Endodermal cell (in vitro differentiated cells): ENCODE measurements at places on chromosomes 13 and 19. TPM values are rescaled to one million over a fixed set of nuclear protein-coding genes. Genes with fewer than 3 reads are reported as not detected.

- no peak for DNase-seq
Observed at GRCh38 chr13:90898811-90899210, 448.7 kb upstream of the MIR17HG start.

GRCh38 chr19:48671446-48671995, 1.3 kb downstream of the NTN5 start:
- no peak for DNase-seq

HMGB1 gene
- total RNA-seq, result 345 to 596 TPM (median 557 TPM) in 3 replicates

DNA sequence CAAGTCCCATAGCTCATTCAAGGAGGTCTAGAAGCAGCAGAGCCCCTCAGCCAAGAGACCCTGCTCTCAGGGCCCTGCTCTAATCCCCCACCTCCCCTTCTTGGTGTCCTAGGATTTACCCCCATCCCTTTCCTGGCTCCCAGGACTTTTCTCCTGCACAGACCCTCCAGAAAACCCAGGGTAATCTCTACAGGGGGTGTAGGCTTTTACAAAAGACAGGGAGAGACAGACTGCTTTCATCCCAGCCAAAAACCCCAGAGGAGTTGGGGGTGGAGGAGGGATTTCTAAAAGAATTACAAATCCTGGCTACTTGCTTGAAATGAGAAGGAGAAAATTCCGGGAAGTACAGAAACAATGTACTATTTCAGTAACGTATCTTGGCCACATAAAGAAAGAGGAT, 133.3 kb downstream of the TNFSF13B start:
- no peak for DNase-seq

DNA sequence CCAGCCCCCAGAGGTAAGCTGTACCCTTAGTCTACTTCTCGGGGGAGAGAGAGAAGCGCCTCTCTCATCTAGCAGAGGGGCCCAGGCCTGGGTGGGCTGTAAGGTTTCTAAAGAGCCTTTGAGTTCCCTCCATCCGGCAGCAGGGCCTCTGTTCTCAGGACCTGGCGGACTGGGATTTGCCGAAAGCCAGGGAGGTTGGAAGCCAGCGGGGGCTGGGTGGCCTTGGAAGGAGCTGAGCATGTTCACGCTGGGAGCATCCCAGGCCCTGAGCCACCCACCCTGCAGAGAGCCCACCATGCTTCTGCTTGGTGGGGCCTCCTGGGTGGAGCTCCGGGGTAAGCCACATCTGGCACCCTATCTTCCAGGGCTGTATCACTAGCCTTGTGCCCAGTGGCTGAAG, 7.8 kb downstream of the SLC7A10 start:
- DNase-seq, result no peak

DNA sequence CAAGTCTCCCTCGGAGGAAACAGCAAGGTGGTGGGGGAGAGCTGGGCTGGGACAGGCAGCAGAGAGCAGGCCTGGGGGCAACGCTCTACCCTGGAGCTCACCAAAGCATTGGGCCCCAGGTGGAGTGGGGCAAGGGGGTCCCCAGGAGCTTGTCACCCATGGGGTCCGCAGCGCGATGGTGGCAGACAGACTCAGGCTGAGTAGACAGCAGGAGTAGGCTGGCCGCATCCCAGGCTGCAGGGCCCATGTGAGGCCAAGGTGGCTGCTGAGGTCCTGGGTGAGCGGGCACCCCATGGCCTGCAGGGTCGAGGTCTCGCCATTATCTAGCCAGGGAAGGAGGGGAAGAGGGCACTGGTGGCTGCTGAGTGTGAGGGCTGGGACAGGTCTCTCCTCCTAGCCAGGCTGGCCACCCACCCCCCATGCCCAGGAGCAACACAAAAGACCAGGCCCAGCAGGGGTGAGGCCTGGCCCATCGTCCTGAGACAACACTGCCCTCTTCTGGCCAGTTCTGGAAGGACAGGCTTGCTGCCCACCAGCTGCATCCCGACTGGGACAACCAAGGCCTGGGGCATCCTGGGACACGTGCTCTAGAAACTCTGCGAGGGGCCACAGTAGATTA, 33.1 kb downstream of the CEBPG start:
- DNase-seq, result peak; percentile 97

B3GNT3 gene
- 0.70 and 1.1 TPM in 2 replicates for total RNA-seq

- no peak for DNase-seq
Observed at GRCh38 chr13:110371550-110372465, 64.7 kb downstream of the COL4A2 start.

FXYD3 gene
- total RNA-seq, result 0.41 TPM in 1 of 2 replicates, not detected in the other

SMIM44 gene
- total RNA-seq, result not detected in 3 replicates

BRME1 gene
- total RNA-seq, result 2.6 to 7.7 TPM (median 7.4 TPM) in 3 replicates

MAP4K1 gene
- total RNA-seq, result 9.4 to 17.8 TPM (median 14.9 TPM) in 3 replicates

CTXN1 gene
- 60.1 and 66.0 TPM in 2 replicates for total RNA-seq

IGLON5 gene
- total RNA-seq, result 49.4 to 54.5 TPM (median 52.2 TPM) in 3 replicates

- no peak for DNase-seq
Observed at GRCh38 chr19:42553292-42554045, 25.2 kb upstream of the CEACAM1 start.

- DNase-seq, result no peak
Observed at GRCh38 chr19:7618771-7619510, 10.4 kb downstream of the XAB2 start.

HSPBP1 gene
- total RNA-seq, result 43.7 and 46.4 TPM in 2 replicates

- DNase-seq, result no peak
Observed at GRCh38 chr13:87889254-87889653, 218.1 kb downstream of the SLITRK5 start.

DBP gene
- 12.5 to 46.1 TPM (median 13.1 TPM) in 3 replicates for total RNA-seq

CLEC17A gene
- total RNA-seq, result not detected in 3 replicates

- no peak for DNase-seq
Observed at GRCh38 chr13:34899888-34900287, 42.2 kb upstream of the NBEA start.

TSKS gene
- not detected in 3 replicates for total RNA-seq

RASAL3 gene
- not detected in 2 replicates for total RNA-seq

KLK7 gene
- not detected in 3 replicates for total RNA-seq

DNA sequence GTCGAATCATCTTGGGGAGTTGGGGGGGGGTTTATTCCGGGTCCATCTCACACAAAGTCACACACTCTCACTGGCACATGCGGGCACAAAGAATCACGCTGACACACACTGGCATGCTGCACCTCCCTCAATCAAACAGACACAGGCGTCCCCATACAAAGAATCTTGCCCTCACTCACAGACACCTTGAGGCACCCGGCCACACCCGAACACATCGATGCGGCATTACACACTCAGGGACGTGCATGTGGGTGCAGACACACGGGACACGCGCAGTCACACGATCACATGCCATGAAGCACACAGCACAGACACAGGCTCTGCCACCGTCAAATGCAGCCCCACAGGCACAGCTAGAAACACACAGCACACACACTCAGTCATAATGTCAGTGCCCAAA, 7.8 kb downstream of the NFIX start:
- no peak for DNase-seq

ZFP30 gene
- 14.5 and 15.0 TPM in 2 replicates for total RNA-seq

- peak; percentile 58 for DNase-seq
Observed at GRCh38 chr19:55058781-55059610, 4.0 kb downstream of the RDH13 start.

DNA sequence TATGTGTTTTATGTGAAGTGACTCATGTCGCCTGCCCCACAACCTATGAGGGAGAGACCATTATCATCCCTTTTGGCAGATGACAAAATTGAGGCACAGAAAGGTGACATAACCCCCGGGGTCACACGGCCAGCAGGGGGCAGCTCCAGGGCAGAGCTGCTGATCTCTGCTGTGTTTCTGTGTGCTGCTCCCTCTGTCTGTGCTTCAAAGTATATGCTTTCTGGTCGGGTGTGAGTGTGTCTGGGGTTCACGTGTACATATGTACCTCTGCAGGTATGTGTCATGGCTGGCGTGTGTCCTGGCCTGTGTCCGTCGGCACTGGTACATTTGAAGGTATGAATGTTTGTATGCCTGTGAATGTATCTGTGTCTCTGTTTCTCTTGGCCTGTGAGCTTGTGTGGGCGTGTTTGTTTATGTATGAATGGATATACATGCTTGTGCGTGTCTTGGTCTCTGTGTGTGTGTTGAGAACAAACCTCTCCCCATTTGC, 7.1 kb downstream of the LIPE start:
- DNase-seq, result peak; percentile 81

GRCh38 chr13:49421391-49421790, 22.5 kb downstream of the CAB39L start:
- DNase-seq, result peak; percentile 83

FCER2 gene
- total RNA-seq, result not detected in 3 replicates

CERS1 gene
- 16.6 and 19.8 TPM in 2 replicates for total RNA-seq

DNA sequence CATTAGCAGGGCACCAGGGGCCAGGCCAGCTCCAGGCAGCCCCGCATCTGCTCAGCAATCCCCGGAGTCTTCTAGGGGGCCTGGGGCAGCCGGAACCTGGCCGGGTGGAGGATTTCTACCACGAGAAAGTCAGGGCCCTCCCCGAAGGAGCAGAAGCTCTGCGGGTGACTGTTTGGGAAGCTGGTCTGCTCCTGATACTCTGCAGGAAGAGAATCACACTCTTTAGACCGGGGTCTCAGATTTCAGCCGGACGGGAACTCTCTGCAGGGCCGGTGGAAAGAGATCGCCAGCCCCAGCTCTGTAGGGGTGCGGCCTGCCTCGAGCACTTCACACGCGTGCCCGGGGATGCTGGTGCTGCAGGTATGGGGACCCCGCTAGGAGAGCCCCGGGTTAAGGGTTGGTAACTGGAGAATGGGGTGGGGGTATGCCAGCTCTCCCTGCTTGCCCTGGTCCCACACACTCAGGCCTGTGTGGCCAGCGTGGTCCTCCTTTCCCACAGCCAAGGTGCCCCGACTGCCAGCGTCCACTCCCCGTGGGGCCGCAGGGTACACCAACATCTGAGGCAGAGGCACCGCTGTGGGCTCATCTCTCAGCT, 20.1 kb downstream of the RASA3 start:
- DNase-seq, result peak; percentile 79

MRPS31 gene
- total RNA-seq, result 30.5 and 32.0 TPM in 2 replicates

GRCh38 chr13:66528944-66529576, 701.1 kb downstream of the PCDH9 start:
- DNase-seq, result no peak

PTGER1 gene
- total RNA-seq, result 0.81 and 1.1 TPM in 2 replicates

DNA sequence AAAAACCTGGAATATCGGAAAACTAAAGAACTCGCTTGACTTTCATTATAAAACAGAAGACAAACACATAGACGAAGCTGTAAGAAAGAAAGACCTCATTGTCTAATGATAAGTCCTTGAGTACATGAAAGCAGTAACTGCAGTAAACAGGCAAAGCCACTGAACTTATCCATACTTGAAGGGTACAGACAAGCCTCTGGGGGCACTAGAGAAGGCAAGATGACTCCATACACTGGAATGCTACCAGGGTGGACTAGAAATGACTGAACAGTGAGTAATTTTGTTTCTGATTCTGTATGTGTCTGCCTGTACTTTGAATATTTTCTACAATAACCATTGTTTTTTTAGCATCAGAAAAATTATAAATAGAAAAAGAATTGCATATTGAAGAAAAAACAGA, 507.9 kb downstream of the UQCRFS1 start:
- DNase-seq, result no peak

- DNase-seq, result no peak
Observed at GRCh38 chr13:70390968-70391367, 282.7 kb upstream of the KLHL1 start.

GRCh38 chr13:74036373-74036772, 97.8 kb downstream of the KLF12 start:
- peak; percentile 76 for DNase-seq

ZNF730 gene
- 32.6 and 40.3 TPM in 2 replicates for total RNA-seq

DNA sequence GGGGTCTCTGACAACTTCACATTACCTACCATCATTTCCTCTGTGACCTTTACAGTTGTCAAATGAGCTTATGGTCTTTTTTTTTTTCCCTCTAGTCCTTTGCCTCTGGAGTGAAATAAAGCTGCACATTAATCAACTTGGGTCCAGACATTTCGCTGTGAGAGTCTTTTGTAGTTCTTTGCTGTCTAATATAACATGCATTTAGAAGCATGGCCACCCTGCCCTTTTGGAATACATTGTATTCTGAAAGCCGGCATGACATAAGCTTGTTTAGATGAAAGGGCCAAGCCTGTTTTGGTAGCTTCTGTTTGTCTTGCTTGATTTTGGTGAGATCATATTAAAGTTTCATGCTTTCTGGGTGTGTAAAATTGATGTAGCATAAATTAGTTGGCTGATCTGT, 509.8 kb downstream of the DIAPH3 start:
- no peak for DNase-seq

DNA sequence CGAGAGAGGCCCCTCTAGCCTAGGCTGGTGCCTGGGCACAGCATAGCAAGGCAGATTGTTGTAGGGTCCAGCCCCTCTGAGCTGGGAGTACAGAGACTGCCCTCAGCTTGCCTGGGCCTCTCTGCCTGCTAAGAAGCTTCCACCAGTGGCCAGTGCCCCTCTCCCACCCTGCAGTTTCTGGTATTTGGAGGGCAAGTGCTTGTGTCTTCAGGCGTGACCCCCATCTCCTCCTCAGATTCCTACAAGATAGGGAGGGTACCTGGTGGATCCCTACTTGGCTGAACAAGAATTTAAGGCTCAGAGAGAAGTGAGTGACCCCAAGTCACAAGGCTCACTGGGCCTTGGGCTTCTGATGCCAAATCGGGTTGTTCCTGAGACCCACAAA, 152.7 kb downstream of the URI1 start:
- DNase-seq, result no peak

- DNase-seq, result no peak
Observed at GRCh38 chr19:6890938-6891337, 3.6 kb downstream of the ADGRE1 start.

- DNase-seq, result no peak
Observed at GRCh38 chr13:47798906-47799305, 202.2 kb downstream of the SUCLA2 start.

GRCh38 chr13:84479656-84480055, 597.4 kb upstream of the SLITRK1 start:
- DNase-seq, result no peak

- no peak for DNase-seq
Observed at GRCh38 chr13:80276371-80277289, 64.3 kb downstream of the SPRY2 start.

- DNase-seq, result no peak
Observed at GRCh38 chr19:43747557-43748204, 7.1 kb downstream of the SMG9 start.

ZIC5 gene
- 10.6 and 11.0 TPM in 2 replicates for total RNA-seq

DNA sequence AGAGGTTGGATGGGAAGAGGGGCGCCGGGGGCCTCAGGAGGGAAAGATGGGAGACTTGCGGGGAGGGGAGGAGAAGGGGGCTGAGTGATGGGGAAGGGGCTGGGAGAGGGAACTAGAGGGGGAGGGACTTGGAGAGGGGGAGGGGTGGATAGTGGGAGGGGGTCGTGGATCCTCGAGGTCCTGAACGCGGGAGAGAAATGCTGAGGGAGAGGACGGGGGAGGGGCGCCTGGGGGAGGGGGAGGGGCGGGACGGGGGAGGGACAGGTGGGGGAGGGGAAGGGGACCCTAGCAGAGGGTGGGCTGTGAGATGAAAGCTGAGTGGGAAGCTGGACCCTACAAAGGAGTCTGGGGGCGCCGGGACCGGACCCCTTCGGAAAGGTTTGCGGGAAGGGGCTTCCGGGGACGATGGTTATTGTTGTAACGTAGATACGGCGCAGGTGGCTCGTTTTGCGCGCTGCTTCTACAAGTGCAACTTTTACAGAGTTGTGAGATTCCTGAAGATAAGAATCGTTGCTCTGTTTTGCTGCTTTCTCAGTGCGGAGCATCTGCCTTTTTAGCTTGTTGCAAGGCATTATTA, 418 bp downstream of the ZNF444 start:
- DNase-seq, result no peak
